Osteoblast (primary cell): ENCODE measurements at places on chromosomes 3 and 15. TPM values are rescaled to one million over a fixed set of nuclear protein-coding genes. Genes with fewer than 3 reads are reported as not detected.

ERICH6 gene
- total RNA-seq: under 0.01 and 0.29 TPM in 2 replicates

CISH gene
- 1.1 and 1.2 TPM in 2 replicates for total RNA-seq

TBC1D2B gene
- 57.8 and 58.3 TPM in 2 replicates for total RNA-seq

XYLB gene
- 10.1 and 12.4 TPM in 2 replicates for total RNA-seq

PDCD6IP gene
- 251 and 283 TPM in 2 replicates for total RNA-seq

ADAMTS7 gene
- 32.4 and 34.0 TPM in 2 replicates for total RNA-seq

PIK3CB gene
- total RNA-seq: 14.5 and 16.8 TPM in 2 replicates

EXD1 gene
- not detected in 2 replicates for total RNA-seq

CPNE4 gene
- not detected in 2 replicates for total RNA-seq

IGF2BP2 gene
- 80.4 and 81.8 TPM in 2 replicates for total RNA-seq
